ENCODE measurements at places on chromosomes 7 and 10. TPM values are rescaled to one million over a fixed set of nuclear protein-coding genes. Genes with fewer than 3 reads are reported as not detected.

- no peak for DNase-seq
These were observed 240.6 kb downstream of the VTI1A start for GRCh38 chr10:112687647-112688046.

GRCh38 chr7:41878309-41879295 is 175.7 kb upstream of the INHBA start:
- no peak for DNase-seq

DNA sequence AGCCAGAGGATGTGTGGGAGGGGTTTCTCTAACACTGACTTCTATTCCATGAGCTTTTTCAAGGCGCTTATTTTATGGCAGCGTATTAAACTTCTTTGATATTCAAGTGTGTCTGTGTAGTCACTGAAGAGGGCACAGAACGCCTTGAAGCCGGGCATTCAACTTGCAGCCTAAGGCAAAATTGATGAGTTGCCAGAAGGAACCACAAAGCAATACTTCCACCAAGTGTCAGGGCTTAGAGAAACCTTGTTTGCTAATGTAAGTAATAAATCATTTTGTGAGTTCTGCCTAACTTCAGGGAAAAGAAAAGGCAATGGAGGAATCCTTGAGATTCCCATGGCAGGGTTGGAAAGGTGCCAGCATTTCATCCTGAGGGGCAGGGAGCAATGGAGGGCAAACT is 163.8 kb downstream of the LCOR start:
- no peak for DNase-seq

GRCh38 chr10:129683519-129683918 is 216.5 kb downstream of the MGMT start:
- no peak for DNase-seq

GRCh38 chr10:14312014-14312413 is 18.7 kb downstream of the FRMD4A start:
- no peak for DNase-seq

- no peak for DNase-seq
These were observed 72.0 kb upstream of the MTPN start for GRCh38 chr7:136049117-136049516.

NEUROD6 gene
- total RNA-seq, result not detected

PNLIPRP3 gene
- total RNA-seq, result not detected

LAMB4 gene
- total RNA-seq, result not detected

NXPH1 gene
- total RNA-seq, result not detected
